Lower lobe of right lung (tissue), 2 donors: ENCODE measurements at places on chromosomes 16 and 17.

DNA sequence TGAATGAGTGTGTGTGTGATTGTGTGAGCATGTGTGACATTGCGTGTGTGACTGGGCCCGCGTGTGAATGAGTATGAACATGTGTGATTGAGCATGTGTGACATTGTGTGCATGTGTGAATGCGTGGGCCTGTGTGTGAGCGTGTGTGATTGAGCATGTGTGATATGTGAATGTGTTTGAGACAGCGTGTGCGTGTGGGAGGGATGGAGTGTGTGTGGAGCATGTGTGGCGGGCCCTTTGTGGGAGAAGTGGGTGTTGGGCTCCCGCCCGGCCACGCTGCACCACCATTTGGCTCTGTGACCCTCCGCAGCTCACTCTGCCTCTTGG, 22.7 kb upstream of the GSE1 start:
- DNase-seq = no peak

DNA sequence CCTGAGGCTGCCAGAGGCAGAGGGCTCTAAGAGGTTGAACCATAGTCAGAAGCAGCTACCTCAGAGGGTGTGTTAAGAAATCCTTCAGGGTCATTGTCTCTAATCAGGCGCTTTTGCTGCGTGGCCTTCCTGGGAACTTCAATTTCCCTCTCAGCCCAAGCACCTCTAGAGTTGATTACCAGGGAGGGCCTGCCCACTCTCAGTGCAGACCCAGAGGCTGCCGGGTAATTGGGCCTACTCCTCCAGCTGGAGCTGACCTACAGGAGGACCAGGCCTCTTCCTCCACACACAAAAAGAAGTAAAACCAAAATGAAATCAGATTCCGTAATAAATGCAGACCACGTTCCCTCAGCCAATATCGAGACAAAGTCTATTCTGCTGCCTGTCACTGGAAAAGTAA, 305.0 kb upstream of the CCL2 start:
- no peak for DNase-seq

- DNase-seq = no peak
These were observed 713.2 kb downstream of the KCNJ2 start for GRCh38 chr17:70882504-70882903.

- peak; percentile 84 for DNase-seq
These were observed at the start of gene MRTFB for GRCh38 chr16:14070877-14071575. MRTFB (plus strand) TSS chr16:14071319; CDS start chr16:14140607, 69,288 bp downstream.

DNA sequence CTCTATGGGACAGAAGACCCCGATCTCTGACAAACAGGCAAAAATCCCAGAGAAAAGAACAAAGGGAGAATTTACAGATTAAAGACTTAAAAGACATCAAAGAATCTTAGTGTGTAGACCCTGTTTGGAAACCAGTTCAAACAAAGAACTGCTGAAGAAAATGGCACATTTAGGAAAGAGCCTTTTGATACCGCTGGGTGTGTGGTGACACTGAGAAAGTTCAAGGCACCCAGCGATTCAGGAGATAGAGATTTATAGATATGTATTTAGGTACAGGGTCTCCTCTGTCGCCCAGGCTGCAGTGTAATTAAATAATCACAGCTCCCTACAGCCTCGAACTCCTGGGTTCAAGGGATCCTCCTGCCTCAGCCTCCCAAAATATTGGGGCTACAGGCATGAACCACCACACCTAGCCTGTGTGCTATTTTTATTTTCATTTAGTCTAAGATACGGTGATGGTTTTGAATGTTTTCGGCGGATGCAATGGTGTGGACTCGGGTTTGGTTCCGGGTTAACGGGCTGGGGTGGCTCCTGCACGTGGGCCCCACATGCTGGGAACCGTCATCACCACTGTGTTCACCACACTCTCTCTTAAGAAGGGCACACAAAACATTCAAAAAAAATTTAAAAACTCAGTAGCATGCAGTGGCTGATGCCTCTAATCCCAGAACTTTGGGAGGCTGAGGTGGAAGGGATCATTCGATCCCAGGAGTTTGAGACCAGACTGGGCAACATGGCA, 114.0 kb downstream of the ZNF778 start:
- no peak for DNase-seq

- DNase-seq = no peak
These were observed 650.9 kb downstream of the CDH11 start for GRCh38 chr16:64470916-64471315.

DNA sequence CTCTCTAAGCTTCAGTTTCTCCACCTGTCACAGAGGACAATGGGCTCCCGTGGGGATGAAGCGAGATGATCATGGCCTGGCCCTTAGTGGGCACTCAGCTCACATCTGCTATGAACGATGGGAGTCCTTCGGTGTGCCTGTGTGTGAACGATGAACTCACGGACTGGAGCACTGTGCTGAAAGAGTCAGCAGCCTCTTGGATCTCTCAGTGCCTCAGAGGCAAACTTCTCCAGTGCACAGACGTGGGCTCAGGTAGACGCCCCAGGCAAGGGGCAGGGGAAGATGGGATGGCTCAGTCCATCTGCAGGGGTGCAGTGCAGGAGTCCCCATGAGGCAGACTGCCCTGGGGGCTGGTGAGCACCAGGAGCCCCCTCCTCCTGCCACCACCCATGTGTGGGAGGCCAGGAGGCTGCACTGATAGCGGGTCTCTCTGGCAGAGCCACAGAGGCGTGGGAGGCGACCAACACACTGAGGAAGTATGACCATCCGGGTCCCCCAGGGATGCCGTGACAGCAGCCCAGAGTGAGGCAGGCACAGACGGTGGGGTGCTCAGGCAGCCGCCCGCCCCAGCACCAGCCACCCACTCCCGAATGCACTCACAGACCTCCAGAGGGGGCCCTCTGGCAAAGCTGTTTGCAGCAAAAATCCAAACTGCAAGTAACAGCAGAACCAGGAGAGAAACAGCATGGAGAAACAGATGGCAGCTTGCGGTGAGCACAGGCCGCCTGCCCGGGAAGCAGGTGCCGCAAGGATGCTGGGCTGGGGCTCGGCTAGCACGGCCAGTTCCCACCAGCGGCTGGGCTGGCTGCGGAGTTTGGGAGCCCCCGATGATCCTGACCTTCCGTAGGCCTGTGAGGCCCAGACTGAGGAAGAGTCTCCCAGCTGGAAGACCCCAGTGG, 82.7 kb downstream of the RPH3AL start:
- peak; percentile 31 for DNase-seq

- no peak for DNase-seq
These were observed 4.8 kb upstream of the BLMH start for GRCh38 chr17:30296499-30297080.

- DNase-seq = no peak
These were observed 2.1 kb downstream of the P2RX5 start for GRCh38 chr17:3693829-3694231.

GRCh38 chr17:27376637-27377547, 79.4 kb upstream of the KSR1 start:
- no peak for DNase-seq

DNA sequence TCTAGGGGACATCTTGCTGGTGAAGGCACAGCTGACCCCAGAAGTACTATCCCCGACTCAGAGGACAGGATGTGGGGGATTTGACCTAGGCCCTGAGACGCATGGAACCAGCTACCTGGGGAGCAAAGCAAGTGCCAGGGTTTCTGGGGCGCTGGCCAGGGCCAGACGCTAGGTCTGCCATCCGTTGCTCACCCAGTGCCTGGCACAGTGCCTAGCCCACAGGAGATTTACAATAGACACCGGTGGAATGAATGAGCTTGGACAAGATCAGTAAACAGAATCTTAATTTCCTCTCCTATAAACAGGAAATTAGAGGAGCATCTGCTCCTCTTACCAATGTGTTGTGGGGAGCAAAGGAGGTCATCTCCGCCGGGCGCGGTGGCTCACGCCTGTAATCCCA, 5.0 kb downstream of the RPRML start:
- DNase-seq = no peak

- no peak for DNase-seq
These were observed 168.0 kb downstream of the AHSP start for GRCh38 chr16:31695667-31696066.

DNA sequence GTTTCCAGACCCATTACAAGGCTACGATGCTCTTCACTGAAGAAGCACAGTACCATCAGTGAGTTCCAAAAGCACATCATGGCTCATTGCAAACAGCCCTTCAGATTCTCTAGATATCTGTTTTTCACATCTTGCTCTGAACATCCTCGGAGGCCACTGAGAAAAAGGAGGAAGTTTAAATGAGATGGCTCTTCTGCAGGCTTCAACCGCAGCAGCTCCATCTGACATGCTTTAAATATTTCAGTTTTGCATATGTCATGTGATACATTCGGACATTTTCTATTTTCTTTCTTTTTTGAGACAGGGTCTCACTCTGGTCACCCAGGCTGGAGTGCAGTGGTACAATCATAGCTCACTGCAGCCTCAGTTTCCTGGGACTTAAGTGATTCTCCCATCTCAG, 396.8 kb downstream of the NPIPA8 start:
- no peak for DNase-seq
